Stimulated activated CD4-positive, alpha-beta T cell treated with anti-CD3 and anti-CD28 coated beads, Interleukin-4, amount 100 ng/mL, for 48 hours (primary cell): ENCODE measurements at places on chromosomes 11 and 22.
A peak's percentile ranks its signal among the peaks of the same experiment; 100 is the strongest.

- DNase-seq: no peak
Observed at GRCh38 chr22:41772645-41773044, 27.8 kb upstream of the CCDC134 start.

GRCh38 chr11:7572001-7572712 lies 58.4 kb downstream of the PPFIBP2 start:
- no peak for DNase-seq

- no peak for DNase-seq
Observed at GRCh38 chr11:134792677-134793076, 380.6 kb upstream of the B3GAT1 start.

DNA sequence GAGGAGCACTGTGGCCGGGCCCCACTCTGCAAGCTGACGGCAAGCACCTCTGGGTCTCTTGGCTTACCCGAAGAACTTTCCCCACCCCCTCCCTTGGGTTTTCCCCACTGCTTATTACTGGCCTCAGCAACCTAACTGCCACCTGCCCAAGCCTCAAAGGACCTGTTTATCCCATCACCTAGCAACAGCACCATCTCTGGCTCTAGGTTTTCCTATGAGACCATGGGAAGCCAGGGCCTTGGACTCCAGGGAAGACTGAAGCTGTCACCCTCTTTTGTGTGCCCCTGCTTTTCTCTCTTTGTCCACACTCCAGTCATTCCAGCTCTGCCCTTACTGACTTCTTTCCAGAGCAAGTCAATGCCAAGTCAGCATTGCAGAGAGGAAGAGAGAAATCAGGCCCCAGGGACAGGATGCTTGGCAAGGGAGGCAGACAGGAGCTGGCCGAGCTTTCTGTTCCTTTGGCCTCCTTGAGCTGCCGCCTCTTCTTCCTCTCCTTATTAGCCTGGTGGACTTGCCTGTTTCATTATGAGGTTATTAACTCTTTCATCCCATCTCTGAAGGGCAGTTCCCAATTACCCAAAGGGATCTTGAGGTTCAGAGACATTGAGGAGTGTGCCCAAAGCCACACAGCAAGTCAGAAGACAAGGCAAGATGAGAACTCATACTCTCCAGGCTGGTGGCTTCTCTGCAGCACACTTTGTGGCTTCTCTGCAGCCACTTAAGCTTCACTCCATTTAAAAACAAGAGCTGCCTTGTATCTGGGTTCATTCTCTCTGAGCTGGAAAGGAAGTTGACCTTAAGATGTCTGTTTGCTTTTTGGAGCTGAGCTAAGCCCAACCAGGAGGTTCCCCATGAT lies at the start of gene SMIM35:
TSS of gene SMIM35 (minus strand) at position 51 of the 856 bp plus-strand sequence. CDS start 206 bp downstream, outside the sequence.
- DNase-seq: no peak

DNA sequence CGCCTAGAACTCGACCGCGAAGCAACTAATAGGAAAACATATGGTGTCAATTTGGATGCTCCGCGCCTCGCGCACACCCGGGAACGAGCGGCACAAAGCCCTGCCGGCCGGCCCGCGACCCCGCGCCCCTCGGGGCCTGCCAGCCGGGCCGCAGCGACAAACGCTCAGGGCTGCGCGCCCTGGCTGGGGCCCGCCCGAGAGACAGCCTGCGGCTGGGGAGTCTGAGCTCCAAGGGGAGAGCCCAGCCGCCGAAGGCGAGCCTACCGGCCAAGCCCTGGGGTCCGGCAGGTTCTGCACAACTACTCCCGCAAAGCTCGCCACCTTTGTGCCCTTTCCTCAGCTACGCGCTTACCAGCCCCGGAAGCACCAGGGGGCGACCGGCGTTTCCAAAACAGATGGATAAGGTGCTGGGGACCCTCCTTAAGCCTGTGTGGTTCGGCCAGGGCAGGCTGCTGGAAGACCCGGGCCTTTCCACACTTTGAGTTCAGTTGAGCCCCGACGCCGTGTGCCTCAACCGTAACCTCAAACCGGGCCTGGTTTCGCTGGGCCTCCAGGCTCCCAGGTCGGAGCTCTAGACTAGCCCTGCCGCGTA lies 6.0 kb downstream of the PAX6 start:
- DNase-seq: no peak

- DNase-seq: no peak
Observed at GRCh38 chr11:87425391-87425790, 387.7 kb downstream of the TMEM135 start.

- no peak for DNase-seq
Observed at GRCh38 chr22:20953668-20954500, 13.2 kb upstream of the AIFM3 start.

GRCh38 chr11:6481012-6481923 lies at the start of the genes ARFIP2 and TIMM10B:
TSS of gene ARFIP2 (minus strand) at chr11:6481331. CDS start at chr11:6480421, 910 bp downstream.
TSS of gene TIMM10B (plus strand) at chr11:6481501. CDS start at chr11:6481517, 16 bp downstream.
- peak; percentile 98 for DNase-seq

GRCh38 chr11:1557051-1557884 lies 14.8 kb downstream of the DUSP8 start:
- DNase-seq: no peak
